Stimulated activated CD4-positive, alpha-beta T cell treated with anti-CD3 and anti-CD28 coated beads, Interleukin-1b, Interleukin-23, amount 100 ng/mL, for 1 hour (primary cell): ENCODE measurements at places on chromosomes 4 and X.

- no peak for DNase-seq
Measured at GRCh38 chr4:119080721-119081541, 54.7 kb upstream of the MYOZ2 start.

GRCh38 chr4:1196421-1197183 lies 24.2 kb upstream of the SPON2 start:
- DNase-seq: no peak

DNA sequence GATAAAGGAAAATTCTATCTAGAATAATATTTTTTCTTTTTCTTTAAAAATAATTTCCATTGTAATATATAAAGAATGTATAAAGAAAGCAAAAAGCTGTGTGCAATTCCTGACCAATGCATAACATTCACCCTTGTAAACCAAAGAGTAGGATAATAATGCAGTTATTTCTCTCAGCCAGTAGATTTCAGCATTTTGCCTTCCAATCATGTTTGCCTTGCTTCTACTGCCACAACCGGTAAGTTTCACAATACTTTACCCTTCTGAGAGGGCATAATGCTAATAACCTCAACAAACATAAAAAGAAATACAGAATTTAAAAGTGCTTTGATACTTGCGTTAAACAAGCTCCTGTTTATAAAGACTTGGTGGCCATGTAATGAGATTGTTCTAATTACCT lies 59.9 kb downstream of the CHIC2 start:
- DNase-seq: no peak

GRCh38 chr4:105714071-105714521 lies 5.5 kb downstream of the GSTCD start:
- no peak for DNase-seq

DNA sequence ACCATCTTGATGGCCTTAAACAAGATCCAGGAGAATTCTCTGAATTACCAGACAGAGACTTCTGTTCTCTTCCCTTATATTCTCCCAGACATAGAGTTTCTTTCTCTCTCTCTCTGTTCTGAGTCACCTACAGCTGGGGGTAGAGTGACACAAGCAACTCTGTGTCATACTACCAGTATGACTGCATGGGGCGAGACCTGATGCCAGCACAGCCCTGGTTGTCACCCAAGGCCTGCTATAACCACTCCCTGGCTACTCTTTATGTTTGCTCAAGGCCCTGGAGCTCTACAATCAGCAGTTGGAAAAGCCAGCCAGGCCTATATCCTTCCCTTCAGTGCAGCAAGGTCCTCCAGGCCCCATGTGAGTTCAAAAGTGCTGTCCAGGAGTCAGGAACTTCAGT lies 114.2 kb upstream of the TENT5D start:
- no peak for DNase-seq

DNA sequence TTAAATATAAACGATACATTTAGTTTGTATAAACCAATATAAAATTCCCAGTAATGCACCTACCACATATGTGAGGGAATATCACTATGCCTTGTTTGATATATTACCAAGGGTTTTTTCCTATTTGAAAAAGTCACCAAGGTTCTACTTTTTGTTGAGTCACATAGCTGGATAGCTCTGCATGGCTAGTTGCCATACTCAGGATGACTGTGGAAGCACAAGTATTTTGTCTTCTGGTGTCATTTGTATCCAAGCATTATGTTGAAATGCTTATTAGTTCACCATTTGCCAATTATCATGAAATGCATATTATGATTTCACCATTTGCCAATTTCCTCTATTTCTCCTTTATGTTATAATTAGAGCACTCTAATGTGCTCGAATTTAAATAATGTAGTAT lies 162.7 kb upstream of the TTC29 start:
- DNase-seq: no peak

- DNase-seq: no peak
Measured at GRCh38 chr4:31146366-31146765, 426.2 kb downstream of the PCDH7 start.

- no peak for DNase-seq
Measured at GRCh38 chrX:10750581-10750980, 130.2 kb upstream of the MID1 start.

DNA sequence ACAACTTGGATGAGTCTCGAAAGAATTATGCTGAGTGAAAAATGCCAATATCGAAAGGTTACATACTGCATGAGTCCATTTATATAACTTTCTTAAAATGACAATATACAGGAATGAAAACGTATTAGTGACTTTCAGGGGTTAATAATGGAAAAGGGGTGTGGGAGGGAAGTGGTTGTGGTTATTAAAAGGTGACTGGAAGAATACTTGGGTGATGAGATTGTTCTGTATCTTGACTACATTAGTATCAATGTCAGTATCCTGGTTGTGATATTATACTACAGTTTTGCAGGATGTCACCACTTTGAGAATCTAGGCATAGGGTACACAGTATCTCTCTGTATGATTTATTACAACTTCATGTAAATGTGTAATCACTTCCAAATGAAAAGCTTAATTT lies 204.5 kb downstream of the DTHD1 start:
- no peak for DNase-seq

DNA sequence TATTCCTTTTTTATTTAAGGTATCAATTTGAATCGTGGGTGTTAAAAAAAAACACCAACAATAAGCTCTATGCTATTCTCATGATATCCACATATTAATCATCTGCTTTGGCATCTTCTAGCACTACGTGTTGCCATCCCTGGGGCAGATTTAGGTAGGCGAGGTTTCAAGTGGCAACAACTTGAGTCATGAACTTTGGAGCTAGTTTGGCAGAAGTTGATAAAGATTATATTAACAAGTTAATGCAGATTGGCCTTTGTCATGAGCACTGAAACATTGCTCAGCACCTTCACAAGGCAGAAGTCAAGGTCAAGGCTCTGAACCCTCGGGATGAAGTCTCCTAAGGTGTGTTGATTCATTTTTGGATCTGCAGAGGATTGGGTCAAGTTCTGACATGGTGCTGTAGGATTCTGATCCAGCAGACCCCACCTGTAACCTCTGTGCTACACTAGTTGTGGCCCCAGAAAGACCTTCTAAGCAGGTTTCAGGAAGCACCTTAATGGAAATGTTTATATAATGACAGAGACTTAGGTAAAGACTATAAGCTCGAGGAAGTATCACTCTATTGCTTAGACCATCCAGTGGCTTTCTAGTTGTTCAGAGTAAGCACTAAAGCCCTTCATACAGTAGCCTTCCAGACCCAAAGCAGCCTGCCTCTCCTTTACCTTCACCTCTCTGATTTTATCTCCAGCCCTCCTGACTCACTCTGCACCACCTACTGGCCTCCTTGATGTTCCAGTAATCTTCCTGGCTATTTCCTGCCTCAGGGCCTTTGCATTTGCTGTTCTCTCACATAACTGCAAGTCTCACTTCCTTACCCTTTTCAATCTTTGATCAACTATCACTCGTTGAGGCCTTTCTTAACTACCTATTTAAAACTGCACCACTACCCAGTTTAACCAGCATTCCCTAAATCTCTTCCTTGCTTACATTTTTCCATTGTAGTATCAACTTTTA lies 117.0 kb upstream of the SLC4A4 start:
- no peak for DNase-seq

DNA sequence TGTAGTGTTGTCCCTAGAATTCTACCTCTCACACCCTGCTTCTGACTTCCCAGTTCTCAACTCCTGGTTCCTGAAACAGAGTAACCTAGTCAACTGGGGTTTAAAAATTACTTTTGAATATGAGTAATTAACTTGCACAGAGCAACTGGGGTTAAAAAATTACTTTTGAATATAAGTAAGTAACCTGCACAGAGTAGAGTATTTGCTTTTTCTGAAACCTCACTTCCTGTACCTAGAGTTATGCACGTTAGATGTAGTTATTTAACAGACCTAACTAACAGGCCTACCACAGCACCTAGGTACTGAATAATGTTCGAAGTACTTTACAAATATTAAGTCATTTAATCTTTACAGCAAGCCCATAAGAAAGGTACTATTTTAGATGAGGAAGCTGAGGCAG lies 32.9 kb downstream of the SLC39A8 start:
- no peak for DNase-seq

GRCh38 chr4:8341691-8342090 lies 72.1 kb downstream of the HTRA3 start:
- DNase-seq: no peak

DNA sequence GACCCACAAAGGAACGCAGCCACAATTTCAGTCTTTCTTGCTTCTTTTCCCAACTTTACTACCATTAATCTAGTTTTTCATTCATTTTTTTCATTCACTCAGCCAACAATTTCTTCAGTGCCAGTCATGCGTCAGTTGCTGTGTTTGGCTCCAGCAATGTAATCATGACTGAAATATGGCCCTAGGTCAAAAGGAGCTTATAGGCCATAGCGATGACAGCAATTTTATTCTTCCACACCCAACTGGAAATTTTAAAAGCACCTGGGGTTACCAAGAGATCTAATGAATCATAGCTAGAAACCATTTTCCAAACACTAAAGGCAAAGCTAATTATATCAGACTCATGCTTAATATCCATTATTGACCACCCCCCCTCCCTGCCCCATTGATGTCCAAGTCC lies 29.8 kb upstream of the C1QTNF7 start:
- DNase-seq: no peak
